ENCODE measurements at places on chromosomes 5 and 9.

GRCh38 chr5:76379316-76379715 lies 23.8 kb upstream of the IQGAP2 start:
- DNase-seq = no peak

- no peak for DNase-seq
Measured at GRCh38 chr9:94993160-94993820, 266.8 kb downstream of the AOPEP start.

- DNase-seq = no peak
Measured at GRCh38 chr5:147629196-147629595, 119.3 kb upstream of the DPYSL3 start.

- no peak for DNase-seq
Measured at GRCh38 chr9:83754383-83754977, 46.7 kb upstream of the UBQLN1 start.

- DNase-seq = no peak
Measured at GRCh38 chr9:128428644-128429512, 8.2 kb downstream of the CERCAM start.

DNA sequence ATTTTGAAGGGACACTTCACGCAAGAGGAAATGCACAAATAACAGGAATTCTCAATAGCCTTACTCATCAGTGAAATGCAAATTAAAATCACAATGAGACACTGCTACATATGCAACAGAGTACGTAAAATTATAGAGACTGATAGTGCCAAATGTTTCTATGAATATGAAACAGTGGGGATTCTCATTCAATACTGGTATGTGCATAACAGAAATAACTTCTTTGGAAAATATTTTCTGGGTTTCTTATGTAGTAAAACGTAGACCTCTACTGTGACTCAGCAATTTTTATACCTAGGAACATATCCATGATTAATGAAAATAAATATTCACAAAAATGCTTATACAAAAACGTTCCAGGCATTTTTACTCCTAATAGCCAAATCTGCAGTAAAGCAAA lies 1625.2 kb downstream of the MAT2B start:
- DNase-seq = no peak

DNA sequence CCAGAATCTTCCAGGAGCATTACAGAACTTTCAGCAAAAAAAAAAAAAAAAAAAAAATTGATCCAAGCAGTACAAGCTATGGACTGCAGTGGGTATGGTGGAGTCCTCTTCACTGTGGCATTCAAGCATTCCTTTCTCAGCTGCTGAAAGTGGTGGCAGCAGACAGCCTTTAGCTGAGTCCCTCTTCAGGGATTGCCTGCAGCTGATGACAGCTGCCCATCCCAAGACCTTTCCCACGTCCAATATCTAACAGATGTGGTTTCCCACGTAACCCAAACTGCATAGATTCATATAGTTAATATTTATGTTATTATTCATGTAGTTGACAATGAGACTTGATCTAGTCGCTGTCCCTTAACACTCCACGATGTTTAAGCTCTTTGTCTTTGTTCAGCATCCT lies 475.9 kb downstream of the TLE1 start:
- DNase-seq = no peak

- no peak for DNase-seq
Measured at GRCh38 chr5:140007311-140007710, 35.8 kb downstream of the NRG2 start.

GRCh38 chr9:106982636-106983035 lies 119.7 kb downstream of the ZNF462 start:
- no peak for DNase-seq

DNA sequence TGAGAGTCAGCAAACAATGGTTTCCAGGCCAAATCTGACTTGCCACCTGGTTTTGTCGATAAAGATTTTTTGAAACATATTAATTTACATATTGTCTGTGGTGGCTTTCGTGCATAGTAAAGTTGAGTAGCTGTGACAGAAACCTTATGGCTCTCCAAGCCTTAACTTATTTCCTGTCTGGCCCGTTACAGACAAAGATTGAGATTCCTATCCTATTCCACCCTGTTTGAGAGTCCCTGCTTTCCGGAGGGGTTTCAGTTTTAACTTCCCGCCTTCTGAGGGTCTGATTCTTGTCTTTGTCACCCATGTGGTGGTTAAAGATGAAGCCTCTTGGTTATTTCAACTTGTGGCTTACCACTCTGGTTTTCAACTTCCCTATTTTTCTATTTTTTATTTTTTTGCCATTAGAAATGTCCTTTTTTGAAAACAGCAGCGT lies 11.4 kb downstream of the OTULIN start:
- DNase-seq = no peak

DNA sequence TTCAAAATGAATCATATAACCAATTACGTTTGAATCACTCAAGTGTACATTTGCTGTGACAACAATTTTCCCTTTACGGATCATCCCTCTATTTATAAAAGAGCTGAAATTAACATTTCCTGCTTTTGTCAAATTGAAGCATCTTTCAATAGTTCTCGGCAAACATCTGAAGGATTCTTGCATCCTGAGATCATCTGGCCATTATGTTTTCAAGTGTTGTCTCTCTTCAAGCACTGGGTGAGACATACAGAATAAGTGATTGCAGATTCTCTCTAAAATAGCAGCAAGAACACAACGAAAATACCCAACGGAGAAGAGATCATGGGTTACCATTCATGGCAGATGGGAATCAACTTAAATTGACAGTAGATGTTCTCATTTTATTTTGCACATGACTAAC lies 283.4 kb upstream of the GRAMD2B start:
- no peak for DNase-seq

DNA sequence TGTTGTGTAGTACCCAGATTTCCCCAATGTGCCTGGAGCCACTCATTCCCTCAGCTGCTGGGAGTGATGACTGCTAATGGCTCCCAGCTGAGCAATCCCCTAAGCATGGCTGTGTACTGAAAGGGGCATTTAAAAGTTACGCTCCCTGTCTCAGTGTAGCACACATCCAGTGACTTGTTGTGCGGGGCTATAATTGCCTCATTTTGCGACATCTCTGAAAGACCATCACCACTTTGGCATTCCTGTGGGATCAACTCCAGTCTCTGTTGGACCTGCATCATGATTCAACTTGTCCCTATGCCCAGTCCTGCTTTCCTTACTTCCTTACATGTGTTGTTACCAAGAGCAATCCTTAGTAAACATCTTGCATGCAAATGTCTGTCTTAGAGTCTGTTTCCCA lies 201.2 kb upstream of the MPDZ start:
- no peak for DNase-seq

GRCh38 chr9:4515958-4516375 lies 25.7 kb downstream of the SLC1A1 start:
- no peak for DNase-seq

GRCh38 chr5:38605610-38606009 lies 49.2 kb upstream of the LIFR start:
- DNase-seq = no peak

DNA sequence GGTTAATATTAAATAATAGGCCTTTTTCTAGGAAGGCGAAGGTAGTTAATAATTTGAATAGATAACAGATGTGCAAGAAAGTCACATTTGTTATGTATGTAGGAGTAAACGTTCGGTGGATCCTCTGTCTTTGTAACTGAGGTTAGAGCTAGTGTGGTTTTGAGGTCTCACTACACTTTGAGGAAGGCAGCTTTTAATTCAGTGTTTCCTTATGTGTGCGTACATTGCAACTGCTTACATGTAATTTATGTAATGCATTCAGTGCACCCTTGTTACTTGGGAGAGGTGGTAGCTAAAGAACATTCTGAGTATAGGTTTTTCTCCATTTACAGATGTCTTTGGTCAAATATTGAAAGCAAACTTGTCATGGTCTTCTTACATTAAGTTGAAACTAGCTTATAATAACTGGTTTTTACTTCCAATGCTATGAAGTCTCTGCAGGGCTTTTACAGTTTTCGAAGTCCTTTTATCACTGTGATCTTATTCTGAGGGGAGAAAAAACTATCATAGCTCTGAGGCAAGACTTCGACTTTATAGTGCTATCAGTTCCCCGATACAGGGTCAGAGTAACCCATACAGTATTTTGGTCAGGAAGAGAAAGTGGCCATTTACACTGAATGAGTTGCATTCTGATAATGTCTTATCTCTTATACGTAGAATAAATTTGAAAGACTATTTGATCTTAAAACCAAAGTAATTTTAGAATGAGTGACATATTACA lies 45.7 kb downstream of the TGFBR1 start:
- DNase-seq = no peak

DNA sequence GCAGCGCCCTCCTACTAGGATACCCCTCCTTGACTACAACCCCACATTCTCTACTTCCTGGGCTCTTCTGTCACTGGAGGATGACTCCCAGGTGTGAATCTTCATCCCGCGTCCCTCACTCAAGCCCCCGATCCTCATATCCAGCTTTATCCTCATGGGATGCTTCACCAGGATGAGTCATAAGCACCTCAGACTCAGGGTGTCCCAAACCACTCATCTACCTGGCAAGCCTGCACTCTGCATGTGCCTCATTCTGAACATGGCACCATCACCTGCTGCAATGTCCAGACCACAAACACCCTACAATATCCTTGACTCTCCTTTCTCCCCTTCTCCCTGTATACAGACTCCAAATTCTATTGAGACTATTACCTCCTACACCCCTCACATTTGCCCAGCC lies 1.5 kb upstream of the TGFBI start:
- no peak for DNase-seq

DNA sequence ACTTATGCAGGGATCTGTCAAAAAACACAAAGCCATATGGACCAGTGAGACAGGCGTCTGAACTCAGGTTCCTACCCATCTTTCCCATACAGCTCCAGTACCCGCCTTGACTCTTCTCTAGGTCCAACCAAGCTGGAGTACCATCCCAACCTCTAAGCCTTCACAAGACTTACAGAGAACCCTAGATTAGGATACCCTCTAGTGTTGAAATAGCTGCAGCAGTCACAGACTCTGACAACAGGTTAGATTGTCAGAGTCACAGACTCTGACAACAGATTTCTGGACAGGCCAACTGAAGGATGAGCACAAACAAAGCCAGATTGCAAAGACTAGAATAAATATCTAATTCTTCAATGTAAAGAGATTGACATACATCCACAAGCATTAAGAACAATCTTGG lies 266.1 kb downstream of the GRIA1 start:
- no peak for DNase-seq

- no peak for DNase-seq
Measured at GRCh38 chr5:57262541-57262940, 88.7 kb downstream of the GPBP1 start.

- DNase-seq = no peak
Measured at GRCh38 chr9:20570756-20571155, 51.5 kb downstream of the MLLT3 start.

- DNase-seq = peak; percentile 18
Measured at GRCh38 chr9:86349271-86349670, 4.9 kb downstream of the TUT7 start.

GRCh38 chr5:84724683-84725082 lies 340.0 kb upstream of the EDIL3 start:
- DNase-seq = no peak

DNA sequence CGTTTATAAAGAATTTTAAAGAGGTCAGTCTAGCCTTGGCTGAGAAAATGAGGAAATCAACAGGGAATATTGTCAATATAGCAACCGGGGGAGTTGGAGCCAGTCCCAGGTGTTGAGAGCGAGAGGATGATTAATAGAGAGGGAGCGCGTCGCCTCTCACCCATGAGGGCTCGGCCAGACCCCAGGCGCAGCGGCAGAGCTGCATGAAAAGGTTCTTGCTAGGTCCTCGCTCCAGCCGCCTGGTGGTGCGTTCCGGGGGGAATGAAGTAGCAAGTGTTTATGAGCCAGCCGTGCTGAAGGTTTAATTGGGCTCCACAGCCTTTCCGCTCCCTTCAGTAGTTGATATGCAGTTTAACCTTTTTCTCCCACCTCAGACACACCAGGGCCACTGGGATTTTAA lies 167.3 kb upstream of the IRX1 start:
- DNase-seq = no peak

GRCh38 chr9:133954862-133955529 lies 37.1 kb downstream of the VAV2 start:
- no peak for DNase-seq

- no peak for DNase-seq
Measured at GRCh38 chr5:142743592-142744441, 26.4 kb upstream of the ARHGAP26 start.

GRCh38 chr9:9299134-9299533 lies 1313.7 kb downstream of the PTPRD start:
- DNase-seq = no peak

DNA sequence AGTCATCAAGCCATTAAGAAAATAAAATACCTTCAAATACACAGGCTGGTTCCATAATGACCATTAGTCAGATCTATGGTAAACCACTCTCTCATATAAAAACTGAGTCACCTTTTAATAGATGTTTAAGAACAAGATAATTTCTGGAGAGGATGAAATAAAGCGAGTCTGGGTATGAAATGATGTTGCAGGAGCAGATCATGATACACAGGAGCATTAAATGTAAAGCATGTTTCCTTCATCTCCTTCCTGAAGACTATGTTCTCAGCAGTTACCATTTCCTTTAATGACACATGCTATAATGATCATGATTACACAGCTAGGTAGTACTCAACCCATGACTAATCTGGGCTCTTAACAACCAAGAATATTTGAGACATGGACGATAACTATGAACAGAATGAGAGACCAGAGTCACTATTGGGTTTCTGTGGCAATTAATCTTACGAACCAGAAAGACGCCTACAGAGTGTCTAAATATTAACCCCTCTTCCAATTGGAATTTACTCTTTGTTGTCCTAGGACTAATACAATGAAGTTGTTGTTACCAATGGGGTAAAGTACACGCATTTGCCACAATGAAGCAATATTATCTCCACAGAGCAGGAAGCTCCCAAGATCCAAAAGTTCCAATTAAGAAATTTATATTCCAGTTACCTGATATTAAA lies 105.6 kb downstream of the NR6A1 start:
- peak; percentile 13 for DNase-seq

- no peak for DNase-seq
Measured at GRCh38 chr5:138336952-138337684, 948 bp upstream of the FAM53C start.

DNA sequence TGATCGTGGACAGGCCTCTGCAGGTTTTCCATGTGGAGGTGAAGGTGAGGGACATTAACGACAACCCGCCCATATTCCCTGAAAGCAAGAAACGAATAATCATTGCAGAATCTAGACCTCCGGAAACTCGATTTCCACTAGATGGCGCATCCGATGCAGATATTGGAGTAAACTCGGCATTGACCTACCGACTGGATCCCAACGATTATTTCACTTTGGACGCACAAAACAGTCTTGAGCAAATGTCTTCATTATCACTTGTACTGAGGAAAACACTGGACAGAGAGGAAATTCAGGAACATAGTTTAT lies 621 bp downstream of the PCDHA13 start:
- no peak for DNase-seq

DNA sequence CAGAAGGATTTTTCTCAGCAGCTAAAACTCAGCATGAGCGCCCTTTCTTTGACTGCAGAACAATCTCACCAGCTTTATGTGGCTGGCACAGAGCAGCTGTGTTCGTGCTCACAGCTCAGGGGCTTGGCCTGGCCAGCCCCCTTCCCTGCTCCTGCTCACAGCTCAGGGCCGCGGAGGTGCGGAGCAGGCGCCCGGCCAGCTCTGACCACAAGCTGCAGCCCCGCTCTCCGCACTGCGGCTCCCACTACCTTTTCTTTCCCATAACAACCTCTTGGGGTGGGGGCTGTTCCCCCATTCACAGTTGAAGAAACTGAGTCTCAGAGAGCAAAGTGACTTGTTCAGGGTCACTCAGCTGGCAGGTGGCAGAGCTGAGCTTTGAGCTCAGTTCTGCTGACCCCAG lies 34.0 kb upstream of the PHYKPL start:
- DNase-seq = no peak

- no peak for DNase-seq
Measured at GRCh38 chr5:10297646-10298204, 10.0 kb downstream of the CMBL start.

GRCh38 chr5:180815293-180815917 lies 12.8 kb upstream of the MGAT1 start:
- no peak for DNase-seq
